ENCODE measurements at places on chromosomes 6 and 20. TPM values are rescaled to one million over a fixed set of nuclear protein-coding genes. Genes with fewer than 3 reads are reported as not detected.

The IL17F gene
- not detected for total RNA-seq

The OXT gene
- total RNA-seq = not detected

The CGA gene
- total RNA-seq = not detected

The CD83 gene
- total RNA-seq = 1.00 TPM

The PTPN1 gene
- total RNA-seq = 34.3 TPM

The UBD gene
- total RNA-seq = not detected

The BIRC7 gene
- total RNA-seq = 0.26 TPM

The MYH7B gene
- 179 TPM for total RNA-seq

The GJA1 gene
- 266 TPM for total RNA-seq

The SNAP91 gene
- total RNA-seq = 2.5 TPM

The SEMG2 gene
- total RNA-seq = not detected

The FAM83C gene
- not detected for total RNA-seq

The ZNF831 gene
- 0.02 TPM for total RNA-seq

The SPAG4 gene
- total RNA-seq = 3.4 TPM

The TFAP2D gene
- total RNA-seq = not detected

The SAMD3 gene
- not detected for total RNA-seq

The TRIM15 gene
- not detected for total RNA-seq

The SEMG1 gene
- not detected for total RNA-seq

The OLIG3 gene
- total RNA-seq = not detected

The SLC25A27 gene
- 20.3 TPM for total RNA-seq

The AURKA gene
- 8.3 TPM for total RNA-seq

The CCDC170 gene
- total RNA-seq = 0.38 TPM

The C20orf202 gene
- total RNA-seq = not detected

The OPRM1 gene
- not detected for total RNA-seq

The C20orf141 gene
- not detected for total RNA-seq

The ADAM33 gene
- 1.9 TPM for total RNA-seq

The LKAAEAR1 gene
- total RNA-seq = not detected

The IRF4 gene
- total RNA-seq = 0.74 TPM

The C20orf204 gene
- total RNA-seq = 0.11 TPM

The ERMARD gene
- 8.9 TPM for total RNA-seq

The TCF15 gene
- 4.6 TPM for total RNA-seq

The CNKSR3 gene
- total RNA-seq = 16.4 TPM

The PLEKHG1 gene
- total RNA-seq = 8.7 TPM

The VWA7 gene
- 28.3 TPM for total RNA-seq

The DIDO1 gene
- total RNA-seq = 44.6 TPM
